Kidney glomerular epithelial cell (primary cell): ENCODE measurements at places on chromosomes 16 and 17.
A peak's percentile ranks its signal among the peaks of the same experiment; 100 is the strongest.

DNA sequence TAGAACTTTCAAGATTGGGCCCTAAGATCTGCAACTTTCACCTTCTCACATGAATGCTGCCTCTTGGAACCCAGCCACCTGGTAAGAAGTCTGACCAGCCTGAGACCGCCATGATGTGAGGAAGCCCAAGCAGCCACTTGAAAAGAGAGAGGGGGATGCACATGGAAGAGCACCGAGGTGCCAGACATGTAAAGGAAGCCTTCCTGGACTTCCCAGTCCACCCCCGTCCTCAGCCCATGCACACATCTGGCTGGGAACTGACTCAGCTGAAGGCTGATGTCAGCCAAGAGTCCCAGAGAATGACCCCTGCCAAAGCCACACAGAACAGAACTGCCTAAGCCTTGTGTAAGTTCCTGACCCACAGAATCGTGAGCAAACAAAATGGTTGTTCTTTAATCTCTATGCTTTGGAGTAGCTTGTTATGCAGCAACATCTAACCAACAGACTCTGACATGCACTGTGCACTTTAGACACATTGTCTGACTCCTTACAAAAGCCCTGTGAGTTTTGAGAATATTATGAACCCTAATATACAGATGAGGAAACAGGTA lies 86.7 kb downstream of the RMI2 start:
- no peak for DNase-seq

DNA sequence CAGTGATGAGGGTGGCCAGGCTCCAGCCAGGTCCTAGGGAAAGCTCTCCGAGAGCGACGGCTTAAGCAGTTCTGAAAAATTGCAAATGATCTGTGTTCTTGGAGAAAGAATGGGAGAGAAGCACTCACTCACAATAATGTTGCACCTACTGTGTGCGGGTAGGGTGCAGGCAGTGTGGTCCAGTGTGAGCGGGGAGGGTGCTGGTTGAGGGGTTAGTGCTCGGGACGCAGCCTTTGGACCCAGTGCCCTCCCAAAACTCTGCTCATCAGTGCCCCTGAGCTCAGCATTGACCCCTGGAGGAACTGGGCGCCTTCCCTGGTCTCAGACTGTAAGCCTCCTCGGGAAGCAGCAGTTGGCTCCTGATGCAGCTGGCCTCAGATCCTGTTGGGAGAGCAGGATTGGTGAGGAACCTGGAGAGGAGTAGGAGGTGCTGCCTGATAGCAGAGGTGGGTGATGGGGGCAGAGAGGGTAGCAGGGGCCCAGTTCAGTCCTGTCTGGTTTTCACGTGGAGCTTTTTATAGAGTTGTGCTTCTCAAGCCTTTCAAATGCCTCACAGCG lies 23.6 kb upstream of the ZNF750 start:
- DNase-seq: no peak

DNA sequence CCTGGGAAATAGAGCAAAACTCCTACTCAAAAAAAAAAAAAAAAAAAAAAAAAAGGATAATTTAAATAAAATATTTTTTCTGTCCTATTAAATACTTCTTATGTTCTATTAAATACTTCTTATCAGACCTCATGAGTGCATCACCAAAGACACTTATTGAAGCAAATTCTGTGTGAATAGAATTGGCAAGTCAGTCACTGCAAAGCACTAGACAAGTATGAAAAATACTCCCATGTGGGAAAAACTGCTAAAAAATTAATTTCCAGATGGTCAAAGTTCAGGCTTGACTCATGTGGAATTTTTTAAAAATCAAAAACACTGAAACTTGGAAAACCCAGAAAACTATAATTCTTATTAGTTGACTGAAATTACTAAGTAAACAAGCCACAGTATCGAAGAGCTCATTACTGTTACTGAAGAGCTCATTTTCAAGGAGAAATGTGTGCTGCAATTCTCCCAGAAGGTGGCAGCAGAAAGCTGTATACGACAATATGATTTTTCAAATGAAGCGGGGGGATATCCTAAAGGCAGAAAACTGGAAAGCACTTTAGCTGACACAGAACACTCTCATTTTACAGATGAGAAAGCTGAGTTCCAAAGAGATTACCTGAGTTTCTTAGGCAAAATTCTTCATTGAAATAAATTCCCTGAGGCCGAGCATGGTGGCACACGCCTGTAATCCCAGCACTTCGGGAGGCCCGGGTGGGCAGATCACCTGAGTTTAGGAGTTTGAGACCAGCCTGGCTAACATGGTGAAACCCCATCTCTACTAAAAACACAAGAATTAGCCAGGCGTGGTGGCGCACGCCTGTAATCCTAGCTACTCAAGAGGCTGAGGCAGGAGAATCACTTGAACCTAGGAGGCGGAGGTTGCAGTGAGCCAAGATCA lies 15.9 kb upstream of the FBXO47 start:
- peak; percentile 39 for DNase-seq

DNA sequence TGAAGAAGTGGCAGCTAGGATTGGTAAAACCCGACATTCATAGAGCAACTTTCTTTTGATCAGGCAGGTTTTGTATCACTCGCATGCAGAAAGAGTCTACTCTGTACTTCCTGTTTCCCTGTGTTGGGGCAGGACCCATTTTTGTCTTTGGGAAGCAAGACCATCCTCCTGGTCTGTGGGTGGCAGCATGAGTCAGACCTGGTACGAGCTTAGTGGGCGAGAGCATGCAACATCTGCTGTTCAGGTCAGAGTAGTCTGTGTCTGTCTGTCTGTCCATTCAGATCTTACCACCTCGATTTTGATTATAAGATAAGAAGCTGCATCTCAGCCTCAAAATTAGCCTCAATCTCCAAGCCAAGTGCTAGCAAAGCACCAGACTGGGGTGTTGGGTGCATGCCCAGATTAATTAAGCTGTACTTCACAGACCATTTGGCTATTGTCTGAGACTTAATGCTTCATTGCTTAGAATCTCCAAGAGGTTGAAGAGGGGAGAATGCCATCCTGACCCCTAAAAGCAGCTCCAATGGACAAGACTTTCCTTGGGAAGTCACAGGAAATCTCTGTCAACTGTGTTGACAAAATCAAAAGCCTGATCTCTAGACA lies 110.9 kb downstream of the XYLT1 start:
- DNase-seq: peak; percentile 4

DNA sequence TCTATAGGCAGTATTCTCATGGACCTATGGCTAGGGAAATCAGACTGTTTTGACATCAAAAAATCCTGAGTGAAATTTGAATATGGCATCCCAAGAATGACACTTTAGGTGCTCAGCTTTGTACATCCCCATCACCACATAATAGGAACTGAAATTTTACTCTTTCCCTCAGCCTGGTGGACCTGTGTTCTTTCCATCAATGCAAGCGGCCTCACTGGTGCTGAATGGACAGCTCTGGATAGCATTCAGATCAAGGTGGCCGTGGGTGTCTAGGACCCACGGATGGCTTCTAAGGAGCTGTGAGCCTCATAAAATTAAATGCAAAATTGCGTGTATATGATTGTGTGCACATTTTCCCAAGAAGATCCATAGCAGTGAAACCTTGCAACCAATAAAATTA lies 152.6 kb downstream of the MAP2K6 start:
- no peak for DNase-seq

DNA sequence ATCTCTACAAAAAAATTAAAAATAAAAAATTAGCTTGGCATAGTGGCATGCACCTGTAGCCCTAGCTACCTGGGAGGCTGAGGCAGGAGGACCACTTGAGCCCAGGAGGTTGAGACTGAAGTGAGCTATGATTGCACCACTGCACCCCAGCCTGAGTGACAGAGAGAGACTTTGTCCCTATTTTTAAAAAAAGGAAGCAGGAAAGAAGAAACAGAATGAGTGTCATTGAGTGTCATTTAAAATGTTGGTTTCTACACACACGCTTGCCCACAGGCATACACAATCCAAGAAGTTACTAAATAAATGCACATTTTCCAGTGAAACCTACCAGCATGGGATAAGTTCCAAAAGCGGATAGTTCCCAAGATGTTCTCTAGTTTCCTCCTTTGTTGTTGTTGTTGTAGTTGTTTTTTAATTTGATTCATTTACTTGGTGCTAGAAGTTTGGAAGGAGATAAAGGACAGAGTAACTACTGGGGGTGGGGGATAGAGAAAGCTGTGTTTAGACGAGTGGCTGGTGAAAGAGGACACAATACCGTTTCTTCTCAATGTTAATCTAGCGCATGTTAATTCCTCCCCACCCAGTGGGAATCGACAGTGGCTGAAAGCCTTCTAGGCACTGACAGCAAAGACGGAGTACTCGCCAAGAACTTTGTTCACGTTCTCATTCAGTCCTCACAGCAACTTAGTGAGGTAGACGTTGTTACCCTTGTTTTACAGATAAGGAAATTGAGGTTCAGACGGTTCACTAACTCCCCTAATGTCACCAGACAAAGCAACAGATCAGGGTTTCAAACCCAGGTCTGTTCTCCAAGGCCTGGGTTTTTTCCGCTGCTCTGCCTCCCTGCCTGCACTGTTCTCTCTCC lies 17.3 kb downstream of the MRPS23 start:
- no peak for DNase-seq

- no peak for DNase-seq
These were observed 70.7 kb downstream of the TEX14 start for GRCh38 chr17:58621174-58621573.

GRCh38 chr17:32927724-32928585 lies at the start of gene TMEM98:
Gene TMEM98 (plus strand): TSS chr17:32928153. CDS start chr17:32931529, 3,376 bp downstream.
- DNase-seq: no peak
